ENCODE measurements at places on chromosomes 2 and 18. TPM values are rescaled to one million over a fixed set of nuclear protein-coding genes. Genes with fewer than 3 reads are reported as not detected.

Gene ASB18
- total RNA-seq, result not detected

Gene ZNF385B
- not detected for total RNA-seq

Gene ACMSD
- total RNA-seq, result not detected

Gene TMEM247
- total RNA-seq, result not detected

Gene ABCG5
- not detected for total RNA-seq

Gene SLC4A5
- total RNA-seq, result 0.10 TPM

Gene EGR4
- total RNA-seq, result not detected

Gene RAB6D
- total RNA-seq, result not detected

Gene C18orf32
- 27.9 TPM for total RNA-seq

Gene LDLRAD4
- total RNA-seq, result 0.24 TPM

DNA sequence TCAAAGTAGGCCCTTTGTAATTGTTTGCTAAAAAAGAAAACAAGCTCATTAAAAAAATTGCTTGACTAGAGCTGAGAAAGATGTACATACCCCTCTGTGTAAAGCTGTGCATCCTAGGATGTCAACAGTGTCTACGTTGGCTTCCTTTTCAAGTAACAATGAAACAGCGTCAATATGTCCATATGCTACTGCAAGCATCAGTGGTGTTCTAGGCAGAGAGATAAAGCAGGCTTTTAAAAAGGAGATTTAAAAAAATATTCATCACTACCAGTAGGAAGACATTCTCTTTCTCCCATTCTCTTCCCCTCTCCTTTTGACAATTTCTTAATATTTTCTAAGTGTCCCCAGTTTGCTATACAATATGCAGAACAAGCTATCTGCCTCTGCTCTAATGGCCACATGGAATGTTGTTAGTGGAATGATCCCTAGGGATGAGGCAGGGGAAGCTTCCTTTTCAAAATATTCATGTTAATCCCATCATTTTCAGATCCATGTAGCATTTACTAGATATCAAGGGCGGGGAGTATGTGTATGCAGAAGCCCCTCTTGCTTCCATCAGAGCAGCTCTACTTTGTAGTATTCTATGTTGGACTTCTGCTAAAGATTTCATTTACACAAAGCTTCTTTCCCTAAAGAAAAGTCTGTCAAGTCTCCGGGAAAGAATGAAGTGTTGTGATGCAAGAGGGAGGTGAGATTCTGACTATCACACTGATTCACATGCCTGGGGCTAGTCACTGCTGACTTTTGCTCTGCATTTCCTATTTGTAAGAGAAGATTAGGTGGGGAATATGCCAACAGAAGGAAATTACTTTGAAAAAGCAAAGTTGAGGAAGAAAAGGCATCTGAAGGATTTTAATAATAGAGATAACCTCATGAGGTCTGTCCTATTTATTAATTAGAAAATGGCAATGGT lies 81.5 kb upstream of the PGAP1 start:
- DNase-seq, result peak; percentile 77

DNA sequence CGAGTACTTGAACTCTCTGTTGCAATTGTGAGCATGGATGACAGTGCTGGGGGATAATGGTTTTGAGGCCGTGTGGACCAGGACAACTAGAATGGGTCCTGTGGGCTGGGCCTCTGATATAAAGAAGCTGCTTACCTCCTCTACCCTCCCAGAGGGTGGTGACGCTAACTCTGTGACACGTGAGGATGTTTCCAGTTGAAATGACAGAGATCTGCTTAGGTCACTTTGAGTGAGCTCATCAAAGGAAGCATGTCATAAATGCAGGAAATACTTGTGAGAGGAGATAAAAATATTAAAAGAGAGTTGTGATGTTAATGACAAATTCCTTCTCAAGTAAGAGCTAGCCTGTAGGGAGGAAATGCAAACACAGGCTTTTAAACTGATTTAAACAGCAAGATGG lies 16.4 kb downstream of the RMC1 start:
- no peak for DNase-seq

DNA sequence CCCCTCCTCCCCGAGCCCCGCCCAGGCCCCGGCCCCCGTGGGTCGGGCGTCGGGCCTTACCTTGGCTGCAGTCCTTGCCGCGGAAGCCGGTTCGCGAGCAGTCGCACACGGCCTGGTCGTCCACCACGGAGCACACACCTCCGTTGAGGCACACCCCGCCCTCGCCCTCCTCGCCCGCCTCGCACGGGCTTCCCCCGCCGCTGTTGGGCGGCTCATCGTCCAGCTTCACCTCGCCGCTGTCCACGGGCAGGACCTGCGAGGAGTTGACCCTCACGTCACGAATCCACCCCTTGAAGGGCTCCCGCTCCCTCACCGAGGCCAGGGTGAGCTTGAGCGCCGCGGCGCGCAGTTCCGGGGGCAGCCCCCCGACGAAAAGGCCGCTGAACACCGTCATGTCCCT lies 4.5 kb downstream of the NRXN1 start:
- DNase-seq, result no peak

DNA sequence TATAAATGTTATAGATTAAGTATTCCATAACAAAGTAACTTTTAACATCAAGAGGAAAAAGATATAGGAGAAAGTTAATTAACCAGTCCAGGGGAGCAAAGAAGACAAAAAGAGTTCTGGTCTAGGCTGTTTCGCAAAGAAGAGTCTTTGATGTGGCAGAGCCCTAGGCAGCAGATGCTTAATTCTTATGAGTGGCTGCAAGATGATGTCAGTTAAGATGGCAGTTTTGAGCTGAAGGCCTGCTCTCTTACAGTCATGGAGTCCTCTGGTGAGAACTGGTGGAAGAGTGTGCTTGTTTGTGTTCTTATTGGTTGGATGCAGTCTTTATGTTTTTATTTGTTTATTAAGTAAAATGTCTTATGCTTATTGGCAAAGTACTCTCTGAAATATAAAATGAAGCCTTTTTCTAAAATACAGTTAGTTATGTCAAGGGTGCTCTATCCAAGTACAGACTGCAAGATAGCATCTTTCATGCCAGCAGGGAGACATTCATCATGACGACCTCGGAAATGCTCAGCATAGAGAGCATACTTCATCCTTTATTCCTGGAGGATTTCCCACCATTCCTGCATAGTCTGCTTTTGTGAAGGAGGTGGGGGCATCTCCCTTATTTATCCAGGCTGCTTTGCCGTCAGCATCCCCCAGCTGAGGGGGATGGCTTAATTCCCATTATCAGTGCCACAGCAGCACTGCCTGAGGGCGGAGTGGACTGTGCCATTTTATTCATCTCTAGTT lies 38.9 kb upstream of the SERPINE2 start:
- DNase-seq, result no peak

- no peak for DNase-seq
Measured at GRCh38 chr2:216147172-216148131, 38.3 kb downstream of the XRCC5 start.

- no peak for DNase-seq
Measured at GRCh38 chr2:236403125-236403524, 138.9 kb upstream of the ASB18 start.

DNA sequence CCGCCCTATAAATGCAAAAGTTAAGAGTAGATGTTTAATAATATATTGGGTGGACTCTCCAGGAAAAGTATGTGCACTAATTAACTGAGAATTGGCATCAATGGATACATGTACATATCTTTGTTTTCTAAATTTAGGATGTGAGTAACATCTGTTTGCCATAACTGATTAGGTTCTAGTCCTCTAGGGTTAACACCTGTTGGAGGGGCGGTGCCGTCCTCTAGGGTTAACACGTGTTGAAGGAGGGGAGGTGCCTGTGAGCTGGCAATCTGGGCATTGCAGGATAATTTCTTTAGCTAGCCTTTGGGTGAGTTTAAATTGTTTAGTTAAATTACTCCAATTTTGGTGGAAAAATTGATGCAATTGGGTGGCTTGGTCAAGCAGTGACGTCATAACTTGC lies 30.9 kb downstream of the HTR2B start:
- DNase-seq, result no peak

DNA sequence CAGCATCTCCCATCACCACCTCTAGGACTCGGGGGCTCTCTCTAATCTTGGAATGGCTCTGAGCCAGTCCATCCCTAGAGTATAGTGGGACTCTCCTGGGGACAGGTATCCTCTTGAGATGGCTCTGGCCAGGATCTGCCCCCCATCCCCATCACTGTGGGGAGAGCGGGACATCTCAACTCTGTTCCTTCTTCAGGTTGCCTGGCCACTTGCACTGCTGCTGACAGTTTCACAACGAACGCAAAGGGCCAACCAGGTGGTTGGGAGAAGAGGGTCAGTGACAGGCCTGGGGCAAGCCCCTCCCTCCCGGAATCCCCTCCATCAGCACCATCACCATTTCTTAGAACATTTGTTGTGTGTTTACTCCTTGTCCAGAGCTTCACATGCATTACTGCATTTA lies 62.6 kb downstream of the CIB4 start:
- DNase-seq, result no peak

- DNase-seq, result no peak
Measured at GRCh38 chr2:121855510-121855909, 100.1 kb downstream of the TSN start.

GRCh38 chr2:179917272-179917671 lies 55.9 kb upstream of the ZNF385B start:
- DNase-seq, result peak; percentile 23

GRCh38 chr2:38933653-38934052 lies 44.0 kb downstream of the ARHGEF33 start:
- peak; percentile 72 for DNase-seq

DNA sequence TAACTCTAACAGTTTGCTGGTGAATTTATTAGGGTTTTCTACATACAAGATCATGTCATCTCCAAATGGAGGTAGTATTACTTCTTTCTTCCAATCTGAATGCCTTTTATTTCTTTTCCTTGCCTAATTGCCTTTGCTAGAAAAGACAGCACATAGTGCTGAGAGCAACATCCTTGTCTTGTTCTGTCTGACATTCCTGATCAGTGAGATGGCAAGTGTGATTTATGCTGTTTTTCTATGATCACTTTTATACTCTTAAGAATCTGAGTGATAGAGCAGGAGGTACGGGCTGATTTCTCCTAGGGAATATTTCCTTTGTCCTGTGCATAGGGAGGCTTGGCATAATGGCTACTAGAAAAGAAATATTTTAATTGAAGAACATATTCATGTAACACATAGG lies 17.3 kb downstream of the LYPD6B start:
- DNase-seq, result peak; percentile 39

DNA sequence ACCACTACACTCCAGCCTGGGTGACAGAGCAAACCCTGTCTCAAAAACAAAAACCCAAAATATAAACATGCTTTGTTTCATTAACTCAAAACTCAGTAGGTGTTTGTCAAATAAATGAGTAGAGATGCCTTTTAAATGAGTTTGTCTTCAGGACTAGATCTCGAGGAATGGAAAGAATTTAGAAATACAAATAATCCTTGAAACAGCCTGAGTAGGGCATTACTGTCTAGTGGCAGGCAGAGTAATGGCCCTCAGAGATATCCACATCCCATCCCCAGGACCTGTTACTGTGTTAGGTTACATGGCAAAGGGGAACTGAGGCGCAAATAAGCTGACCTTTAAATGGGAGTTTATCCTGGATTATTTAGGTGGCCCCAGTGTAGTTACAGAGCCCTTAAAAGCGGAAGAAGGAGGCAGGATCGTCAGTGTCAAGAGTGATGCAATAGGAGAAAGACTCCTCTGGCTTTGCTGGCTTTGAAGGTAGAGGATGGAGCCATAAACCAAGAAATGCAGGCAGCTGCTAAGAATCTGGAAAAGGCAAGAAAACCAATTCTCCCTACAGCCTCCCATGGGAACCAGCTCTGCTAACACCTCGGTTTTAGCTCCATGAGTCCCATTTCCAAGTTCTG lies 63.0 kb downstream of the CABLES1 start:
- no peak for DNase-seq

Measured in RPMI7951 (cell line).